NCI-H345 (cell line): ENCODE measurements at places on chromosomes 6 and 20.

DNA sequence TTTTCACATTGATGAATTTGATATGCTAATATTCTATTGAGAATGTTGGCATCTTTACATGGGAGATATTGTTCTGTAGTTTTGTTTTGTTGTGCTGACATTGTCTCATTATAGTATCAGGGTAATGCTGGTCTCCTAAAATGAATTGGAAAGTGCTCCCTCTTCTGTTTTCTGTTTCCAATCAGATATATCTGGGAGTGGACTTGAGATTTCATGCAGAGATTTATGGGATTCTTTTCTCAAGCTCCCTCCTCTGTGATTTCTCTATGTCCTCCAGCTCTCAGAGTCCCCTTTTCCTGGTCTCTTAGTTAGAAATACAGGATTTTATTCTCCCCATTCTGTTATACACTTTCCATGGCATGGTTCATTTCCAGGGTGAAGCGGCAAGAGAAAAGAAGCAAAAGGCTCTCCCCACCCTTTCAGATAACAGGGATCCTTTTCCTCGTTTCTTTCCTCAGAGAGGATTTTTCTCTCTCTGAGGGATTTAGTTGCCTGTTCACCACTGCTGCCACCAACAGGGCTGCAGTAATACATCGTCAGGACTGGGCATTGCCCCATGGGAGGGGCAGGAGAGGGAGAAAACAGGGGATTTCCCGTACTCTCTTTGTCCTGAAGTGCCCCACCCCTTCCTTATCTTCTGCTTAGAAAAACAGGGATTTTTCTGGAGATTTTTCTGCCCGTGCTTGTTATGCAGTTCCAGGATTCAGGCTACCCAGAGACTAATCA, 59.3 kb upstream of the STMND1 start:
- DNase-seq: no peak

DNA sequence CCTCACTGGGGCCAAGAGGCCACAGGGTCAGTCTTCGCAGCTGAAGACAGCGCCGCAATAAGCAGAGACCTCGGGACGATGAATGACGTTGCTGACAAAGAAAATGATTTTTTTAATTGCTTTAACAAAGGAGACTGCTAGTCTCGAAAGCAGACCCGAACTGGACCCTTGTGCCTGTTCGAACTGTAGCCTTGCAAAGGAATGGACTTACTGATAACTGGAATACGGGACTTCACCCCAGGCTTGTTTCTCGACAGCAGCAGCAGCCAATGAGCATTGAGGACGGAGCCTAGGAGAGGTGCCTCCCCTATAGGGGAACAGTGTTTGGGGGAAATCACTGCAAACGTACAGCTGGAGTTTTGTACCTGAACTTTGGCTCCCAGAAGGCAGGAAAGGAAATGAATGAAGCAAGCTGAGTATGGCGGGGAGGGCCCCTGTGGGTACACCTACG, 1.3 kb upstream of the TAF4 start:
- DNase-seq: no peak

- DNase-seq: no peak
These were observed 20.7 kb upstream of the ZNF76 start for GRCh38 chr6:35238843-35239289.

DNA sequence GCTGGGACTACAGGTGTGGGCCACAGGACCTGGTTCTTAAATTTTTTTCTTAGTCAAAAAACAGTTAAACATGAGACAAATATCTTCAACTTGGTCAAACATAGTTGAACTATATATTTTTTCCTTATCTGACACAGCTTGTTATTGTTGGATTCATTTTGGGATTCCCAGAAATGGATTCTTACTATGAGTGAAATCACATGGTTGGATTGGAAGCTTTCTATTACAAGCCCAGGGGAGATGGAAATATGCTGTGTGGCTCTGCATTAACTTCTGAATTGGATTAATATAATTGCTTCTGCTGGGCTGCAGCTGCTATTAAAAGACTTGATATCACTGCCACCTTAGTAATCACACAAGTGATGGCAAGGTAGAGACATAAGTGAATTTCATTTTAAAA, 126.4 kb upstream of the DUSP22 start:
- DNase-seq: no peak

DNA sequence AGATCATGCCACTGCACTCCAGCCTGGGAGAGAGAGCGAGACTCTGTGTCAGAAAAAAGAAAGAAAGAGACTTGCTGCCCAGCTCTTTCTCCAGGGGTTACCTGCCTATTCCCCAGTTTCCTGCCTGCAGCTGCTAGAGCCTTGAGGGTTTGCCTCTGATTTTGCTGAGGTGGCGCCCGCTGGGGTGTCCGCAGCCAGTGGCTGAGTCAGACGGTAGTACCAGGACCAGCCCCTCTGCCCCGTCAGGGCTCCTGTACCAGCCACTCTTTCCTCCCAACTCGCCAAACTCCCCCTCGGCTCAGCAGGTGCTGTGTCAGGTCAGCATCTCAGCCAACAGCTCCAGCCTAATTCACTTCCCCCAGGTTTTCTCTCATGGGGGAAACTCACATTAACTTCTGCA, 7.4 kb upstream of the LSM14B start:
- no peak for DNase-seq

GRCh38 chr20:51487076-51487475, 55.4 kb downstream of the NFATC2 start:
- no peak for DNase-seq

- peak; percentile 72 for DNase-seq
These were observed 239.8 kb upstream of the SULF2 start for GRCh38 chr20:48025051-48025515.

GRCh38 chr6:140434761-140435160, 1060.3 kb upstream of the CITED2 start:
- no peak for DNase-seq

DNA sequence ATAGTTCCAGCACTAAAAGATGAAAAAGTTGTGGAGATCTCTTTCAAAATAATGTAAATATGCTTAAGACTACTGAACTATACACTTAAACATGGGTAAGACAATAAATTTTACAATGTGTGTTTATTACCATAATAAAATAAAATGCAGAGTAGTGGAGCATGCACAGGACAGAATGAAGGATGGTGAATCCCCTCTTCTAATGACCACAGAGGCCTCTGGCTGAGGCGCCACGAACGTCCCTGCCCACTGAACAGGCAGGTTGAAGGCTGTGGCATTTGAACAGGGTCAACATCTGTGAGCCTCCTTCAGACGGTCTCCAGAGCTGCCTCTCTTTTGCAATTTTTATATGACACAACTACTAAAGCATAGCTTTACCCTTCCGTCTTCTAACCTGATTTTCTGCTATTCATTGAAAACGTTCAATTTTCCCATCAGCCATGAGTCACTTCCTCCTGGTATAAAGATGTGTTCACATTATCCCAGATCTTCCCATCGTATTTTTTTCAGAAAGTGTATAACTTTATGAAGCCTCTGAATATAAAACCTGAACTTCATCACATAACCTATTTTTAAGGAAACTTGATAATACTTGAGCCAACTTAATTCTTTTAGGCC, 37.8 kb downstream of the ADGRF4 start:
- no peak for DNase-seq

DNA sequence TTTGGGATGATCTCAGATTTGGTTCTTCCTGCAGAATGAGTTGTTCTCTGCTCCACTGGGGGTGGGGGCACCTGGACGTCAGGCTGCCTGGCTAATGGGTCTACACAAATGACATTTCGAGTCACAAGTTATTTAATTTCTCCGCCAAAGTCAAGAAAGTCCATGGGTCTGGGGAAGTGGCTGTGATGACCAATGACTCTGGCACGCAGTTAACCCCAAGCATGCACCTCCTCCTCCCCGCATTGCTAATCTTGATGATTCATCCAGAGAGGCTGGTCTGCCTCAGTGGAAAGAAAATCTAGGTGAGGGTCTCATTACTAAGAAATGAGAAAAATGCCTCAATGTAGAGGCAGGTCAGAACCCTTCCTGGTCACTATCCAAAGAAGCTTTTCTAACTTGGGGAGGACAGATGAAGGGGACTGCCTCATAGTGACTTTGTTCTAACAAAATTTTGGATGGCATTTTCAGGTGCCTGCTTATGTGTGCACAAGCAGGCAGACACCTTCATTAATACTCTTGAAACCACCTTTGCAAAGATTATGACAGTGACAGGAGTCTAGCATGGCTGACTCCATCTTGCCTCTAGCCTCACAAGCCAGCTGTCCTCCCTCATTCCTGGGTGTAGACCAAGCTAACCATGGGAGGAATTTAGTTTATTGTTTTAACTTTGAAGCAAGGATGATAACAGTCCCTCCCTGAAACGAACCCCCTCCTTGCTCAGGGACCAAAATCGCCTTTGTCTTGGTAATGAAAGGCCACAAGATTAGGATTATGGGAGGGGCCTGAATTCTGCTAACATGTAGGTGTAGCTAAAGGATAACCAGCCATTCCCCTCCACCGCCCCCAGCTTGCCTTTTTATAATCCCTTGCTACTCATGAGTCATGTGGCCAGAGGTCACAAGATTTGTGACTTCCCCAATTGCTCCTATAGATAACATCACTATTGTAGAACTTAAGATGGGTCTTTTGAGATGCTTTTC, 98.6 kb upstream of the MRPS10 start:
- DNase-seq: no peak

DNA sequence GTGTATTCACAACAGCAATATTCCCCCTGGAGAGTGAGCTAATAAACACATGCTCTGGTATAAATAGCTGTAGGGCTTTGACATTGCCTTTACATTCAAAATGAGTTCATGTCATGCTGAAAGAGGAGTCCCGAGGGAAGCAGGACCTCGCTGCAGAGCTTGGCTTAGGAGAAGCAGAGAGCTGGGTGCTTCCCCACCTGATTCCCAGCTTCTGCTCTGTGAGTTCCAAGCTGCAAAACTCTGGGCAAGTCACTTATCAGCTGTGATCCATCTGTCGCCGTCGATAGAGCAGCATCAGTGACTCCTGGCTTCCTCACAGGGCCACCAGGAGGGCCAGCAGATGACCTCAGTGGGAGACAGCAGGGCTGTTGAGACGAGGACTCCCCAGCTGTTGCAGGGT, 241.8 kb downstream of the ANKRD60 start:
- DNase-seq: no peak

DNA sequence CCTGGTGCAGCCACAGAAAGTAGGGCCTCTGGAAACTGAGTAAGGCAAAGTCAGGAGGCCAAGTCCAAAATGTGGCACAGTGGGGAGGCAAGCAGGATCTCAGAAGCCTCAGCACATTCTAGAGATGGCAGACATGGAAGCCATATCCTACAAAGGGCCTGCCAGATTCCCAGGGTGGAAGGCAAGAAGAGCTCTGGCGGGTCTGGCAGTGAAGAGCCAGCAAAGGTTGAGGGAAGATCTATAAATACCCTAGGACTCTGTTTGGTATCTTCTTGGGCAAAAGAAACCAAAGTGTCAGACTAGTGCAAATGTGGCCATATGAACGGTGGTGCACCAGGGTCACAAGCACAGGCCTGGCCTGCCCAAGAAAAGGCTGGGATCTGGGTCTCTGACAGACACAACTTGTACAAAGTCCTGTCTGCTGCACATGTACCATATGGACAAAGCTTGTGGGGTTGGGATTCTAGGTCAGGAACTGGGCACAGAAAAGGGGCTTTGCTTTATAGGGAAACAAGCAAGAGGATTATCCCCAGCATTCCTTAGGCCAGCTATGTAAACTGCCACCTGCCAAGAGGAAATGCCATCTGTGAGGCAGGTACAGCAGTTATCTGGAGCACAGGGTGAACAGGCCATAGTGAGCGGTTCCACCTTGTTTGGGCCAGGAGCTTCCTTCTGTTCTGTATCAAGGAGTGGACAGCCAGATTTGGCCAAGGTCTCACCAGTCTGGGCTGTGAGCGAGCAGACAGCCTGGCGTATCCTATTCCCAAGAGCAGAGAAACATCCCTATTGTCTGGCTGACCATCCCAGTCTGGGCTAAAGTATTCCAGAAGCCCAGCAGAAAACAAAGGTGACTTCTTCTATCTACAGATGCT, 36.3 kb upstream of the SLC4A11 start:
- no peak for DNase-seq

DNA sequence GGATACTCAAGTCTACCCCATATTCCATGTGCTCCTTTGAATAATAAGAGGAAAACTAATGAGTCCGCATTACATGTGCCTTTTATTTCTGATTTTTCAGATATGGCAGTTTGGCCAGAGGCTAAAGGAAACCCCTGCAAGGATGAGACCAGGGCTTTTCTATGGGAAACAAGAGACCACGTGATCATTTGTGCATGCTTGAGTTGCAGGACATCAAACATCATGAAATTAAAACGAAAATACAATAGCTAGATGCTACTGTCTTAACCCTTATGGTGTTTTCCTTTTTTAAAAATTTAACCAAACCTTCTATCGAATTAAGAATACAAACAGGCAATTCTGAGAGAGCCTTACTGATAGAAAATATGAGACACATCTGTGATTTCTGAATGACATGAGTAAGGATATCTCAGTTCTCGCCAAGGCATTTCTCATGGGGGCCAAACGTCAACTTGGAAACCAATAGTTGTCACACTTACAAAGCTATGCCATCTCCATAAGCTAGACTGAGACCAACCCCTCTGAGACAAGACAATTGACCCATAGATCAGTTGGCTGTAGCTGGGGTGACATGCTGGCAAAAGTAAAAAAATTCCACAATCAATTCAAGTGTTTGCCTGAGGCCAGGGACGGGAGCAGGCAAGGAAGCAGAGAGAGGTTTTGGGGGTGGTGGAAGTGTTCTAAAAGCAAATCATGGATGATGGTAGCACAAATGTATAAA, 52.8 kb downstream of the RIPOR2 start:
- no peak for DNase-seq

DNA sequence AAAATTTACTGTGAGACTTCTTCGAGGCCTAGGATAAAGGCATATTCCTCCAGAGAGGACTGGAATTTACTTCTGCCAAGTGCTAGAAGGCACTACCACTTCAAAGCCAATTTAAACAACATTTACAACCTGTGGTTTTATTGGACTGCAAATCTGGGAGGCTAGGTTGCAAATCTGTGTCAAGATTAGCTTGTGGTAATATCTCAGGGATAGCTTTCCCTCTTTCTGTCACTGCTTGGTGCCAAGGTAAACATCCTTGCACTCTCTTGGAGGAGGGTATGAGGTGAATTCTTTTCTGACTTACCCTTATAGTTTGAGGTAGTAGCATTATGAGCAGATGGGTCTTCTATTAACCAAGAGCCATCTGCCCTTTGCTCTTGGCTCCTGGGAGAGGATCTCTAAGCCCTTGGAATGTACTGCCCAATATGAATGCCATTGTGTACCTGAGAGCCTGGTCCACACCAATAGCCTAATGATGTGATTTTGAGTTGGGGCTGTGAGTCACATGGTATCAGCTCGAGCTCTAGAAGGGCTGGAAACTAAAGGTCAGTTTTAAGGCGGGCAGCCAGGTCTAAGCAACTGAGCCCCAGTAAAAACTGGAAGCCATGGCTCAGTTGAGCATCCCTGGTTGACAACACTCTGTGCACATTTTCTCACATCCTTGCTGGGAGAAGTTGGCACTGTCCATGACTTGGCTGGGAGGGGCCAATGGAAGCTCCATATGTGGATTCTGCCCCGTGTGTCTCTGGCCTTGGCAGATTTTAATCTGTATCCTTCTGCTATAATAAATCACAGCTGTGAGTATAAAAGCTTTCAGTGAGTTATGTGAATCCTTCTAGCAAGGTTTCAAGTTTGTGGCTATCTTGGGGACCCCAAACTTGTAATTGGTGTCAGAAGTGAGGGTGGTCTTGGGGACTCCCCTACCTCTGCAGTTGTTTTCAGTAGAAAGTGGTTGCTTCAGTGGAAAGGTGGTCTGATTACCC, 188.1 kb downstream of the UBE3D start:
- DNase-seq: no peak

GRCh38 chr6:155271145-155271544, 7.3 kb downstream of the CLDN20 start:
- no peak for DNase-seq

- DNase-seq: peak; percentile 42
These were observed 594.8 kb upstream of the ARID1B start for GRCh38 chr6:156182356-156182755.

GRCh38 chr6:13457577-13457976, 29.8 kb downstream of the GFOD1 start:
- DNase-seq: no peak
